ENCODE measurements at places on chromosomes 5 and 9.

DNA sequence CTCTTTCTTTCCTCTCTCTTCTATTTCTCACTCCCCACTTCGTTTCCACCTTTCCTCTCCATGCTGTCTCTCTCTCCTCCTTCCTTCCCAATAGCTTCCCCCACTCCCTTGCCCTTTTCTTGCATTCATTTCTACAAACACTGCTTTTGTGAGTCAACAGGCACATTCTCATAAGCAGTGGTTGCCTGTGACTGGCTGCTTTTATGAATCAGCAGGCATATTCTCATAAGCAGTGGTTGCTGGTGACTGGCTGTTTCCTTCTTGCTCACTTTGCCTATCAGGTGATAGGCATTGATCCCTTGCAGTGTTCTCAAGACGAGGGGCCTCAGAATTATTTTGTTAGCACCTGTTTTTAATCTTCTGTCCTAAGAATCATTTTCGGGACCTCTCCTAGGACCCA, 116.1 kb upstream of the ACTBL2 start:
- peak; percentile 82 for DNase-seq

- DNase-seq = no peak
These were observed 150.1 kb upstream of the NTRK2 start for GRCh38 chr9:84519413-84519812.

DNA sequence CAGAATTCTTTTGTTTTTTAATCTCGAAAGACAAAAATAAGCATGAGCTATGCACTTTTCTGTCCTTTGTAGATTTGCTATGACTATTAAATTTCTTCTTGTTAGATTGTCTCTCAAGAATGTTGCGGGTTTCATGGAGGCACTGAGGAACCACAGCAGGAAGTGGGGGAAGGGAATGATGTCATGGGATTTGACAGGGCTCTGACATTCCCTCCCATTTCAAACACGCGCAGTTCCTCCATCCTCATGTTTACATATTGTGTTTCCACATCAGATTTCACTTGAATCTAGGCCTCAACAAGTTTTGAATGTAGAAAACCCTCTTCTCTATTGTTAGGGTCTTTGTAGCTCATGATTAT, 154.8 kb downstream of the PALM2AKAP2 start:
- peak; percentile 65 for DNase-seq

DNA sequence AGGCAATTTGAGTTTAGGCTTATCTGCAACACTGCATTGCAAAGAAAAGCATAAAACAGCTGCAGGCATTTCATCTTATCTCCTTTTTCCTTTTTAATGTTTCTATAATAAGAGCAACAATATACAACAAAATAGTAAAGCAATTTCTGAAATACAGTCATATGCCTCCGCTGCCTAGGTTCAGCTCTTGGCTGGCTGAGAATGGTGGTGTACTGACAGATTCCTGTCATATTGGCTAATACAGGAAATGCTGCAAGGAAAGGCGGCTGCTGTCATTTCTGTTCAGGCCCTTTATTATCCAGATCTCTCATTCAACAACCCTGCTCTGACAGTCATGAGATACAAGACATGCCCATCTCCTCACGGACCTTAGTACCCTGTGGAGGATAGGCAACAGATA, 677.0 kb downstream of the TAF11L14 start:
- DNase-seq = no peak

GRCh38 chr9:131198041-131198715, 72.8 kb downstream of the NUP214 start:
- DNase-seq = no peak

DNA sequence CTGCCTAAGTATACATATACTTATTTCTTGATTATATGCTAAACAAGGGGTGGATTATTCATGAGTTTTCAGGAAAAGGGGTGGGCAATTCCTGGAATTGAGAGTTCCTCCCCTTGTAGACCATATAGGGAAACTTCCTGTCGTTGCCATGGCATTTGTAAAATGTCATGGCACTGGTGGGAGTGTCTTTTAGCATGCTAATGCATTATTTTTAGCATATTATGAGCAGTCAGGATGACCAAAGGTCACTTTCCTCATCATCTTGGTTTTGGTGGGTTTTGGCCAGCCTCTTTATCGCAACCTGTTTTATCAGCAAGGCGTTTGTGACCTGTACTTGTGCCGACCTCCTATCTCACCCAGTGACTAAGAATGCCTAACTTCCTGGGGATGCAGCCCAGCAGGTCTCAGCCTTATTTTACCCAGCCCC, 80.9 kb downstream of the ALDH7A1 start:
- DNase-seq = peak; percentile 79

- no peak for DNase-seq
These were observed 126.5 kb downstream of the RPS23 start for GRCh38 chr5:82151662-82152061.

GRCh38 chr9:32339424-32339823, 45.0 kb upstream of the ACO1 start:
- DNase-seq = no peak

DNA sequence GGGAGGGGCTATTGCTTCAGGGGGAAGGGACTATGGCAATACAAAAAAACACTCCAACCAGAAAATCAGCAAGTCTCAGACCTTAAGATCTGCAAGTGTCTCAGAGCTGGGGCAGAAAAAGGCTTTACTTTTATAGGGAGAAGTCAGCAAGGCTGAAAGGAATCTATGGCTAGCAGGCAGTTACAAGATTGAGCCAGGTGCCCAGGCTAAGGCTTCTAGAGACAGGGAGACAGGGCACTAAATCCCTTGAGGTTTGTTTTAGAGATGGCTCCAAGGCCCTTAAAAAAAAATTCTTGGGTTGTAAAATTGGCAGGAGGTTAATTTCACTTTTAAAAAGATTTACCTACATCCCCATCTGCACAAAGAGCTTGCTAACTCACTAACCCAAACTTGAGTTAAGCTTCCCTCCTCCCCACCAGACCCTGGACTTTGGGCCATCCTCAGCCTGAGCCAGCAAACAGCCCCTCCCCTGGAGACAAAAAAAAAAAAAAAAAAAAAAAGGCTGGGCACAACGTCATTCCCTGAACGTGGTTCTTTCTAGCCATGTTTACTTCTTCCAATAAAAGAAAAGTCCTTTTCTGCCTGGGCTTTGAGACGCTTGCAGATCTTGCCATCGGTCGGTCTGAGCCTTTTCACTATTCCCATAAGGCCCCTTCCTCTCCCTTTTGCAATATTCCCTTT, 17.9 kb downstream of the NIPAL4 start:
- no peak for DNase-seq

DNA sequence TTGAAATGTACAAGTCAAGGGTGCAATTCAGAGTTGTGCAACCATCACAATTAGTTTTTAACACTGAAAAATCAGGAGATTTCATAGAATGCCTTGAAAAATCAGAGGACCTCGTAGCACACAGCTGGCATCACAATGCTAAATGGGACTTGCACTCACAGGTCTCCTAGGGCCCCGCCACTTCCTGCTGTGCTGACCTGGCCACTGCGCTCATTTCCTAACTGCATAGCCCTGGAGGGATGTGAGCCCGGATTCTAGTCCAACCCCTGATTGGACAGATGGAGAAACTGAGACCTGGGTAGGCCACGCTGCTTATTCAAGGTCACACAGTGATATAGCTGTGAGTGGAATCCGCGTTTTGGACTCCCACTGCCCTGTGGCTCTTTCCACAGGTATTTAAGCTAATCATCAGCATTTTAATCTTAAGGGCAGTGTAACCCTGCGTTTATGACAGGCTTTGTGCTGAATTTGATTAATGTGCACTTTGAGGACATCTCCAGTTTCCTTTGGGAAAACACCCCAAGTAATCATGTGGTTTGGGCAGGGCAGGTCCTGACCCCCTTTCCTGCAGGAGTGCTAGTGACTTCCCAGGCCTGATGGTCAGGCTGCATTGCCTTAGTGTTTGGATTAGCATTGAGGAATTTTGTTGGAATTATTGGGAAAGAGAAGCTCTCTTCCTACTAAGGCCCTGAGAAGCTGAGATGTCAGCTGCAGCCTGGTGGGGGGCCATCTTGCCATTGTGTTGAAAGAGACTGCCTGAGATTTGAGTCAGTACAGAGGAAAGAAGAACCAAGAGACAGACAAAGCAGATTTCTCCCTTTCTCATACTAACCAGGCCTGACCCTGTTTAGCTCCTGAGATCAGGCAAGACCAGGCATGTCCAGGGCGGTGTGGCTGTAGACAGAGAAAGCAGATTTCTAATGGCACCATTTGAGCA, 36.2 kb downstream of the STC2 start:
- DNase-seq = peak; percentile 25

- DNase-seq = no peak
These were observed 102.5 kb downstream of the GPBP1 start for GRCh38 chr5:57276353-57276752.

GRCh38 chr9:134570151-134570621, 71.4 kb upstream of the COL5A1 start:
- no peak for DNase-seq

GRCh38 chr9:36936498-36936831, 97.6 kb downstream of the PAX5 start:
- DNase-seq = peak; percentile 30

- no peak for DNase-seq
These were observed 210.1 kb downstream of the EPB41L4A start for GRCh38 chr5:112208699-112209615.

- DNase-seq = peak; percentile 19
These were observed 2.3 kb upstream of the HK3 start for GRCh38 chr5:176901260-176902101.

DNA sequence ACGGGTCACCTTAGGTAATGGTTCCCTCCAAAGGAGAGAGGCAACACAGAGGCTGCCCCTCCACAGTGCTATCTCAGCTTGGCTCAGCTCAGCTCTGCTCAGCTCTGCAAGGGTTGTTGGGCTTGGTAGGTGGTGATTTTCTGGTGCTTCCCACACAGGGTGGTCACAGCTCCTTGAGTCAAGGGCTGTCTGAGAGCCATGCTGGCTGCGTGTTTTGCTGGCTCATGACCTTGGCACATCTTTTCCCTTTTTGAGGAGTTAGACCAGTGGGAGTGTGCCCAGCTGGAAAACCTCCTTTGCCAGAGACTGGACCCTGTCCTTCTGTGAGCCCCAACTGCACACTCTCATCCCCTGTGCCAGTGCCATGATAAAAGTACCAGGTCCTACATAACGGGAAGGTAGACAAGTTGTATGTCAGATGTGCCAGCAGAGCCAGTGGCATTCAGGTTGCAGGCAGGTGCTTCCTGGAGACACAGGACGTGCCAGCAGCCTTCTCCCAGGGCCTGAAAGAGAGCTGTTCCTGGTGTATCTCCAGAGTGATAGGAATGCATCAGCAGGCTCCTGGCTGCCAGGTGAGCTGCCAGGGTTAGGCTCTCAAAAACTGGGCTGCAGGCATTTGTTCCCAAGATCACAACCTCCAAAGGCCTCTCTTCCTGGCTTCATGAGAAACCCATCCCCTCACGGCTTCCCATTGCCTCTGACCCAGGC, 118.6 kb upstream of the CXCL14 start:
- DNase-seq = no peak

GRCh38 chr9:14661421-14662059, 31.7 kb downstream of the ZDHHC21 start:
- peak; percentile 6 for DNase-seq

GRCh38 chr5:4730279-4730678, 409.9 kb upstream of the ADAMTS16 start:
- DNase-seq = no peak

- no peak for DNase-seq
These were observed 232.3 kb downstream of the TLR4 start for GRCh38 chr9:117936185-117937130.

GRCh38 chr5:129803403-129803802, 55.5 kb downstream of the MINAR2 start:
- no peak for DNase-seq

DNA sequence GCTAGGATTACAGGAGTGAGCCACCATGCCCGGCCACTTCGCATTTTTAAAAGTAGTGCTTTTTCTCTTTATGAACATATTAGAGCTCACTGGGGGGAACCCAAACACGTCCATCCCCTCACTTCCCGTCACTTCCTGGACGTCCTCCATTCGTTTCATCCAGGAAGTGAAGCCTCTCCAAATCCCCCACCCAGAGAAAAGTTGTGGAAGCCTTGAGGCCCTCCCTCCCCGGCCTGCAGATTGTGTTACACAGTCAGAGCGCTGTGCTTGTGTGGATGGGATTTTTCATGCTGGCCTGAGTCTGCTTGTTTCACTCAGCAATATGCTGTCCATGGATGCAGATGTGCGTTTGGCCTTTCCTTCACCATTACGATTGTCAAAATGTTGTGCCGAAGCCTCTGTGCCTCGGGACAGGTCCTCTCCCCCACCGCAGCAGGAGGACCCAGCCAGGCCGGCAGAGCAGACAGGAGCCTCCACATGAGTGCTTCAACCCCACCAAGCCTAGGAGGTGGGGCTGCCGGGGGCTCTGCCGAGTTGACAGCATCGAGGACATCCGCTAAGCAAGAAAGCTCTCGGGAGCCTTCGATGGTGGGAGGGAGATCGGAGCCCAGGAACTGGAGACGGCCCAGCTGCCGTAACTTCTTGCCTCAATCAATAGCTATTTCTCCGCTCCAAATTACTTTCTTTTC, 121.6 kb upstream of the PPP1R26 start:
- no peak for DNase-seq

GRCh38 chr5:147072622-147073021, 162.2 kb upstream of the STK32A start:
- DNase-seq = no peak

DNA sequence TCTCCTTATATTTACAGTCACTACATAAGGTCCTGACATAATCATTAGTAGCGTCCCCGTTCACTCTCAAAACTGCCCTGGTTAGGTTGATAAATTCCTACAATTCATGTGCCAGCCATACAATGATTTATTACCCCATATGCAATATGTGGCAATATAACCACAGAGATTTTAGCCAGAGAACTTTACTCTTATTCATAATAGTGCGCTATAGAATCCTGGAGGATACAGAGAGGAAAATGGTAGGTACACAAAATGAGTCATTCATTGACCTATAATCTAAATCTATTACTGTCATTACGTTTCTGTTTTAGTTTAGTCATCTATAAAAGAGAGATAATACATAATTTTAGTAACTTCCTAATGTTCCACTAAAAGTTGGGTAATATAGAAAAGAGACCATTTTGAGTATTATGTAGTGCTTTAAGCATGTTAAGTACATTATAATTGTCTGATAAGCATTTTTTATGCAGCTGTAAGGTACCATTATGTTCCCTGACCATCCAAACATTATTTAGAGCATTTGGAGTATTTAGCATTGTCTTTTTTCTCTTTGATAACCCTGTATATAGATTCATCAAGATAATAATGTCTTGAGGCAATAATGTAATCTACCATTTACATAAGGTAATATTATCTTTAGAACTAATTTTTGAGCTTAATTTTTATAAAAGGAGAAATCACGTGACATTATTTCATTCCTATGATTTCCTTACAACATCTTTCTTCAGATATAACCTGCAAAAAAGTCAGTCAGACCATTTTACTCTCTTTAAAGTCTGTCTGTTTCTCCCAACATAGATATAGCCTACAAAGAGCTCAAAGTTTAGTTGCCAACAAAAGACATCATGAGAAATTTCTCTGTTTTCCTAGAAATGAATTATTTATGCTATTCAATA, 655.5 kb upstream of the ZNF608 start:
- no peak for DNase-seq

DNA sequence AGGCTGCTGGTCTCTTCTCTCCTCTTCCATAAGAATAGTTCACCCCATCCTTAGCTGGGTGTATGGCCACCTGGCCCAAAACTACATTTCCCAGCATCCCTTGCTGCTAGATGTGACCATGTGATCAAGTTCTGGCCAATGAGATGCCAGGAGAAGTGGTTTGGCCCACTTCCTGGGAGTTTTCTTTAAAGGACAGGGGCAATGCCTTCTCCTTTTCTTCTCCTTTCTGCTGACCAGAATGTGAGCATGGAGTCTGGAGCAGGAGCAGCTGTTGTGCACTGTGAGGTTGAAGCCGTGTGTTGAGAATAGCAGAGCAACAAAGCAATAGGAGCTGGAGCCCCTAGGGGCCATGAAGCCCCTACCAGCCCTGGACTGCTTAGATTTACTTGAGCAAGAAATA, 36.8 kb downstream of the C9orf50 start:
- DNase-seq = peak; percentile 81

Measured in M059J (cell line).